ENCODE measurements at places on chromosomes 2 and 18. TPM values are rescaled to one million over a fixed set of nuclear protein-coding genes. Genes with fewer than 3 reads are reported as not detected.

Gene MTHFD2
- 624 TPM for total RNA-seq

Gene POTEI
- total RNA-seq: not detected

Gene LYPD6
- not detected for total RNA-seq

Gene EN1
- total RNA-seq: not detected

Data from activated T-cell treated with anti-CD3 and anti-CD28 coated beads, Interleukin-2, amount 50 U/mL, for 72 hours (primary cell).